ENCODE measurements at places on chromosomes 2 and 18. TPM values are rescaled to one million over a fixed set of nuclear protein-coding genes. Genes with fewer than 3 reads are reported as not detected.

GRCh38 chr2:190468814-190469569 is 60.8 kb downstream of the MFSD6 start:
- H3K4me3 ChIP-seq = no peak overlapping the region
- peaks cover 26% of the 10 kb centered on the region for H3K4me1 ChIP-seq
- H3K36me3 ChIP-seq = no peaks in the 10 kb centered on the region

- H3K4me1 ChIP-seq = peaks cover 19% of the 10 kb centered on the region
- no peaks in the 10 kb centered on the region for H3K27me3 ChIP-seq
- no peak within 1 kb of the TSS for H3K27ac ChIP-seq
- no peaks in the 10 kb centered on the region for H3K36me3 ChIP-seq
- H3K4me3 ChIP-seq = peak within 1 kb of the TSS; percentile 62
Measured at GRCh38 chr2:75199428-75200011, at the start of gene TACR1. Gene TACR1 (minus strand): TSS chr2:75199520. CDS start chr2:75198934, 586 bp downstream.

- H3K36me3 ChIP-seq = no peaks in the 10 kb centered on the region
- H3K27ac ChIP-seq = no peak overlapping the region
- no peak overlapping the region for H3K4me3 ChIP-seq
- peaks cover 14% of the 10 kb centered on the region for H3K4me1 ChIP-seq
- DNase-seq = no peak
- no peaks in the 10 kb centered on the region for H3K27me3 ChIP-seq
Measured at GRCh38 chr2:163541495-163541894, 194.3 kb downstream of the FIGN start.

GRCh38 chr2:179825494-179825893 is 35.9 kb downstream of the ZNF385B start:
- no peak for DNase-seq
- no peak overlapping the region for H3K4me3 ChIP-seq
- H3K36me3 ChIP-seq = no peaks in the 10 kb centered on the region
- no peaks in the 10 kb centered on the region for H3K4me1 ChIP-seq
- no peaks in the 10 kb centered on the region for H3K27me3 ChIP-seq

DNA sequence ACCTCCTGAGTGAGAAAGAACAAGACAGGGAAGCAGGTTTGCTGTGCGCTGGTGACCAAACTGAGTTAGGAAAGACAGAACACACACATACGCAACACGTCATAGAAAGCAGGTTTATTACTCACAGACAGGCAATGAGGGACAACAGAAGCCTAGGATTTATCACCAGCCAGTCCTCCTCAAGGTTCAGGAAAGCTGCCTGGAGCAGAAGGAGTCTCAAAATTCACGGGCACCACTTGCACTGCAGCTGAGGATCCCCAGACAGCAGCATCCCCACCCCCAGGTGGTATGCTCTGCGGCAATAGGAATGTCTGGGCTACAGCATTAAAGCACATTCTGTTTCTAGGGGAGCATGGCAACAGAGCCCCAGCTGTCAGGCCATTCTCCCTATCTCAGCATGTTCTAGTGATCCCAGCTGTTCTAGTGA is 284.4 kb upstream of the RGPD4 start:
- no peak overlapping the region for H3K27ac ChIP-seq
- H3K4me1 ChIP-seq = no peaks in the 10 kb centered on the region
- DNase-seq = no peak

- no peak for DNase-seq
- no peaks in the 10 kb centered on the region for H3K4me1 ChIP-seq
- no peaks in the 10 kb centered on the region for H3K27me3 ChIP-seq
- H3K4me3 ChIP-seq = no peak overlapping the region
Measured at GRCh38 chr2:172878260-172878659, 142.6 kb downstream of the RAPGEF4 start.

CLASP1 gene
- total RNA-seq = 60.7 TPM

DNA sequence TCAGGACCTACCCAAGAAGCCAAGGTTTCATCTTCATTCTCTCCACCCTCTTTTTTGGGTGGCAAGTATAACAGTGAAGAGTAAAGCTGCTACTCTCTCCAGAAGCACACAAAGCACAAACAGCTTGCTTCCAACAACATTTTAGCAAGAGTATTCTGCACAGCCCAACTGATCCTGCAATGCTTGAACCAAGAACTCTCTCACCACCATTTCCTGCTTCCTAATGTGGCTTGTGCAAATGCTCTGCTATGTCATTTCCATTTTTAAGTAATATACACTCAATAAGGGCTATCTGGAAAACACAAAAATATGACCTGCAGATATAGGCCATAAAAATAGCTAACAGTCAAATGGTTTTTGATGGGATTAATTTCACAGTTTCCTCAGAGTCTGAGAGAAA is 24.1 kb upstream of the IHH start:
- H3K4me3 ChIP-seq = no peak overlapping the region
- no peaks in the 10 kb centered on the region for H3K36me3 ChIP-seq
- H3K27ac ChIP-seq = no peak overlapping the region
- H3K27me3 ChIP-seq = no peaks in the 10 kb centered on the region

GRCh38 chr2:70746094-70746974 is 21.7 kb downstream of the ADD2 start:
- no peak for DNase-seq
- no peaks in the 10 kb centered on the region for H3K36me3 ChIP-seq
- no peak overlapping the region for H3K27ac ChIP-seq
- no peak overlapping the region for H3K4me3 ChIP-seq
- H3K4me1 ChIP-seq = no peaks in the 10 kb centered on the region
- peaks cover 5% of the 10 kb centered on the region for H3K27me3 ChIP-seq

DNA sequence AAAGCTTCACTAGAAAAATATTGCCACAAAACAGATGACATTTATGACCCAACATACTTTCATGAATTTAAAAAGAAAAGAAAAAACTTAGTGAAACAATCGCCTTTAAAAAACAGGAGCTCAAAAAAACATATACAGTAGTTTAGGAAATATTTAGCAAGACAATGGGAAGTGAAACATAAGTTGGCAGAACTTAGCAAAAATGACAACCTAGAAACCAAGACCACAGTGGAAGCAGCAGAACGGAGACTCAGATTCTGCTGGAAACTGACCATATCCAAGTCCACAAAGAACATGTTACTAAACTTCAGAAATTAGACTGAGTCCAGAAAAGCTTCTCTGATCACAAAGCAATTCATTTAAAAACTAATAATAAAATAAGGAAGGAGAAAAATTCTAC is 41.8 kb upstream of the CTAGE1 start:
- DNase-seq = no peak
- no peaks in the 10 kb centered on the region for H3K36me3 ChIP-seq
- no peaks in the 10 kb centered on the region for H3K4me1 ChIP-seq
- H3K27me3 ChIP-seq = no peaks in the 10 kb centered on the region

DNA sequence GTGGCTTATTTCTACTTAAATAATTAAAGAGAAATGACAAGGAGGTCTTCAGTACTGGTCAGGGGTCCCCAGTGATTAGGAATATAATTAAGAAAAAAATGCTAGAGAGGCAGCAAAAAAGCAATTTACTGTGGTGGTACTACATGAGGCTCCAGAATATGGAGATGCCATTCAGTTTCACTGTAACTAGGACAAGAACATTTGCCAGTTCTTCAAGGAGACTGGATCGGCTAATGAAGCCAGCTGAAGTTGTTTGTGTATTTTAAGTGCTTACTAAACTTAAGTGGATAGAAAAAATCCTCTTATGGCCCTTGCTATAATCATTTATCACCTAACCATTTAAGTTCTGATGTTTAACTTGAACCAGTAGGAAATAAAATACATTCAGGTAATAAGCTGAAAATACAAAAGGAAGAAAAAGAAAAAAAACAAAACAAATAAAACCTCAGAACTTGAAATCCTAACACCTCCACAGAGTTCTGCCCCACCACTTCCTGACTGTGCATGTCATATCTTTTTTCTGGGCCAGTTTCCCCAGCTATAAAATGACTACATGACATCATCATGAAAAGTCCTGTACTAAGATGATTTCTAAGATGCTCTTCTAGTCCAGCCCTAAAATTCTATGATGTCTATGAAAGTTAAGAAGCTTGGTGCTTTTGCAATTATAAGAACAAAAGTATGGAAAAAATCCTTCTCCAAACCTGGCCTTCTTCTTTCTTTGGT is 98.0 kb downstream of the TRABD2A start:
- H3K27ac ChIP-seq = no peak overlapping the region
- H3K4me3 ChIP-seq = no peak overlapping the region
- peaks cover 3% of the 10 kb centered on the region for H3K27me3 ChIP-seq
- no peaks in the 10 kb centered on the region for H3K4me1 ChIP-seq

DNA sequence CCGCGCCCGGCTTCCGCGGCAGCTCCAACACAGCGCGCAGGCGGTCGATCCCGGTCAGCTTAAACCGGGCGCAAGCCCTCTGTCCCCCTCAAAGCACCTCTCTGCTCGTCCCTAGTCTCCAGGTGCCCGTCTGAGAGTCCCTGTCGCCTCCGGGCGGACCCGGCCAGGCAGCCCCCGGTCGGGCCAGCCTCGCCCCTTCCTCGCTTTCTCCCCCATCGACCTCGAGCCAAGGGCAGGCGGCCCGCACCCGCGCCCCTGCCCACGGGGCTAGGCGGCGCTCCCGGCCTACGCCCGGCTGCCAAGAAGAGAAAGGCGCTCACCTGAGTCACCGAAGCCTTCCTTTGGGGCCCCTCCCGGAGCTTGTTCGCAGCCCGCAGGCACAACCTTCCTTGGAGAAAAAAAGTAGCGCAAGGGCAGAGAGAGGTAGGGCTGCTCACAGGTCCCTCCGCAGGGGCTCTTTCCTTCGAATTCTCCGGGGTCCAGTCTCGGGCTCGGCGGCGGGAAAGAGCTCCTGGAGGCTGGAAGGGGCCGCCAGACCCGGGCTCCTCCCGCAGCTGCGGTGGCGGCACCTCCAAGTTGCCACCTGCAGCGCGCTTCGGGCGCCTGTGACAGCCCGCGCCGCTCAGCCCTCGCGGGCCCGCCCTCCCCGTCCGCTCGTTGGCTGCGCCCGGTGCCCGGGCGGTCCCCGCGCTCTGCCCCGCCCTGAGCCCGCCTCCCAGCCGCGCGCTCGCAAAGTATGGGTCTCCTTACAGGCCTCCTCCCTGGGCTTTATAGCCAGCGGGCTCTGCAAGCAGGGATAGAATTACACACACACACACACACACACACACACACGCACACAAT is 86.5 kb upstream of the EPB41L3 start:
- no peak overlapping the region for H3K27ac ChIP-seq
- no peaks in the 10 kb centered on the region for H3K4me1 ChIP-seq
- peaks cover 4% of the 10 kb centered on the region for H3K27me3 ChIP-seq
- peak overlapping the region; percentile 76 for H3K4me3 ChIP-seq
- H3K36me3 ChIP-seq = no peaks in the 10 kb centered on the region

GRCh38 chr2:17135619-17136018 is 382.6 kb downstream of the RAD51AP2 start:
- no peak for DNase-seq
- H3K4me3 ChIP-seq = no peak overlapping the region
- no peaks in the 10 kb centered on the region for H3K27me3 ChIP-seq
- H3K36me3 ChIP-seq = no peaks in the 10 kb centered on the region
- no peaks in the 10 kb centered on the region for H3K4me1 ChIP-seq
- no peak overlapping the region for H3K27ac ChIP-seq

DNA sequence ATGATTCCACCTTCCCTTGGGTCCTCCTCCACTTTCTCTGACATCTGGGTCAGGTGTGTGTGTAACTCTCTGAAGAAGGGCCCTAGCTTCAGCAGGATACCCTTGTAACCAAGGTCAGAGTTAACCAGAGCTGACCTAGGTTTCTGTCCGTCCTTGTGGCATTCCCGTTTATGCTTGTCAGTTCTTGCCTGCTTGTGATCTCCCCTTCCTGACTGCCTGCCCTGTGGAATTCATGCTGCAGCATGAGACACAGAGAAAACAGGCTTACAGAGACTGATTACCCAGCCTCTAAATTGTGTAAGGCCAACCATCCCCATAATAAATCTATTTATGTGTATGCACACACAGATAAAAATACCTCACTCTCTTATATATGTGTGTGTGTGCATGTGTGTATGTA is 22.8 kb downstream of the NXPH2 start:
- H3K4me1 ChIP-seq = no peaks in the 10 kb centered on the region
- H3K27me3 ChIP-seq = no peaks in the 10 kb centered on the region
- DNase-seq = no peak
- no peak overlapping the region for H3K4me3 ChIP-seq
- no peak overlapping the region for H3K27ac ChIP-seq
- no peaks in the 10 kb centered on the region for H3K36me3 ChIP-seq

GRCh38 chr2:238868616-238869292 is 20.9 kb downstream of the TWIST2 start:
- H3K4me1 ChIP-seq = peaks cover 4% of the 10 kb centered on the region
- no peak overlapping the region for H3K27ac ChIP-seq
- peak; percentile 78 for DNase-seq
- no peaks in the 10 kb centered on the region for H3K36me3 ChIP-seq

DNA sequence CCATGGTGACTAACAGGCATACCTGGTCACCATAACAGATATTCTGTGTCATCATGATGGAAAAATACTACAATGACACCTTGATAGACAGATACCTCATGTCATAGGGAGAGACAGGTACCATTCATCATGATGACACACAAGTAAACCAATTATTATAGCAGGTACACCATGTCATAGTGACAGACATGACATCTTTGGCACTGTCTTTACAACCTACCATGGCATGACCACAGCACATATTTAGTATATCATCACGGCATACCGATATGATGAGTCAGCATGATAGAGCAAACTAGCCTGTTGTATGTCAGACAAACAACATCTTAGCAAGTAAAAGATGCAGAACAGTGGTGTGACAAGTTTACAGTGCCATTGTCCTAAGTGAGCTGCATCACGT is 101.3 kb upstream of the KLHL29 start:
- H3K4me3 ChIP-seq = no peak overlapping the region
- peaks cover 7% of the 10 kb centered on the region for H3K4me1 ChIP-seq
- H3K27ac ChIP-seq = no peak overlapping the region
- no peak for DNase-seq

GRCh38 chr2:188798159-188798558 is 176.0 kb upstream of the COL3A1 start:
- no peaks in the 10 kb centered on the region for H3K27me3 ChIP-seq
- H3K4me1 ChIP-seq = no peaks in the 10 kb centered on the region
- DNase-seq = no peak
- H3K36me3 ChIP-seq = no peaks in the 10 kb centered on the region
- H3K27ac ChIP-seq = no peak overlapping the region

DNA sequence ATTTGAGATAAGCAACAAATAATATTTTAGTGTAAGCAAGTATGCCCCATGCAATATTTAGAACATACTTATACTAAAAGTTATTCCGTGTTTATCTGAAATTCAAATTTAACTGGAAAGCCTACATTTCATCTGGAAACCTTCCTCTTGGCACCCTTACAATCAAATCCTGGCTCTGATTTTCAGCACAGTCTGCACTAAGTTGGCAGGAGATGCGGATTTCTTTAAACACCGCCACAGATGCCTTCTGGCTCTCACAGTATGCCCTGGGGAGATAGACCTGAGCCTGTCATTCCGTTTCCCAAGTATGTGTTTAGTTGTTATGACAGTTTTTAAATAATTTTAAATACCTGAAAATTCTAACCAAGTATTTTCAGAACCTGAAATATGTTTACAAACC is 7.3 kb upstream of the MLPH start:
- H3K27ac ChIP-seq = no peak overlapping the region
- no peak for DNase-seq
- no peak overlapping the region for H3K4me3 ChIP-seq
- H3K27me3 ChIP-seq = no peaks in the 10 kb centered on the region
- no peaks in the 10 kb centered on the region for H3K36me3 ChIP-seq
- peaks cover 16% of the 10 kb centered on the region for H3K4me1 ChIP-seq

UGT1A3 gene
- not detected for total RNA-seq
